ENCODE measurements at places on chromosomes 1 and 21.

DNA sequence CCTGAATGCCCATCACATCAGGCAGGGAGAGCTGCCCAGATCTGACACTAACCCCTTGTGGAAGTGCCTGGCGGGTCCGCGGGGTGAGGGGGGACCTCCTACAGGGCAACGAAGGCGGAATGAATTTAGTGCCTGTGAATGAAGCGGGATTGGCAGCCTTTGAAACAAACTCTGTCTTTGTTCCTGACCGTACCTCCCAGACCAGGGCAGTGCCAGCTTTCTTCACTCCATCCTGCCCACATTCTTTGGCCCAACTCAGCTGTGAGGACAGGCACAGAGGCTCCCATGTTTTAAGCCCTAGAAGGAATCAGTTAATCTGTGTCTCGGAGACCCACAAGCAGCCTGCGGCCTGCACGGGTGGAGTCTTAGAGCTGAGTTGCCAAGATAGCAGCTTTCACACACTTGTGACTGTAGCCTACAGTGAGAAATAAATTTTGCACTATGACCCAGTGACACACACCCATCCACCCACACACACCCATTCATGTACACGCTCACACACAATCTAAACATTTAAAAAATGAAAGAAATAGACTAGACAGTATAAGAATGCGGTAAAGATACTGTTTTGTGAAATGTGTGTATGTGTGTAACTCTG is 60.1 kb upstream of the USP24 start:
- DNase-seq, result no peak

DNA sequence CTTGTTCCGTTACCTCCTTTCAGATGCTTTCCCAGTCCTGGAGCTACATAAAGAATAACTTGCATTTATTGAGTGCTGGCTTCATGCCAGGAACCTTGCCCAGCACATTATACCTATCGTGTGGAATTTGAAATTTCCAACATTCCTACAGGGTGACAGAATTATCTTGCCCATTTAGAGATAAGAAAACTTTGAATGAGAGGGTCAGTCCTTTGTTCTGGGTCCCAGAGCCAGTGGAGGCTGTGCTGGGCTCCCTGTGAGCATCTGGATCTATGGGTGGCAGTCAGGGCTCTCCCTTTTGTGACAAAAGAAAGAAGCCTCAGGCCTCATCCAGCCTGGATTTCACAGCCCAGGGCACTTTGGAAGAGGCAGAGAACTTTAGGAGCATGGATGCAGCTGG is 3.2 kb downstream of the GSTM4 start:
- no peak for DNase-seq

GRCh38 chr1:217506878-217507277 is 124.0 kb downstream of the GPATCH2 start:
- no peak for DNase-seq

GRCh38 chr1:30840904-30841598 is 67.5 kb downstream of the SDC3 start:
- peak; percentile 65 for DNase-seq

- DNase-seq, result no peak
Observed at GRCh38 chr1:222618001-222618879, at the start of gene MIA3. Gene MIA3, plus strand, starts transcription at chr1:222618097. Its CDS starts 14 bp downstream, at chr1:222618111.

- no peak for DNase-seq
Observed at GRCh38 chr1:10681296-10682107, 114.9 kb downstream of the CASZ1 start.

- DNase-seq, result peak; percentile 18
Observed at GRCh38 chr1:27601771-27602461, 2.0 kb downstream of the AHDC1 start.

- DNase-seq, result no peak
Observed at GRCh38 chr1:231390071-231390470, 32.0 kb downstream of the EGLN1 start.

GRCh38 chr21:35529171-35529863 is 480.2 kb upstream of the RUNX1 start:
- DNase-seq, result no peak

GRCh38 chr1:72262735-72263134 is 19.6 kb downstream of the NEGR1 start:
- DNase-seq, result no peak

DNA sequence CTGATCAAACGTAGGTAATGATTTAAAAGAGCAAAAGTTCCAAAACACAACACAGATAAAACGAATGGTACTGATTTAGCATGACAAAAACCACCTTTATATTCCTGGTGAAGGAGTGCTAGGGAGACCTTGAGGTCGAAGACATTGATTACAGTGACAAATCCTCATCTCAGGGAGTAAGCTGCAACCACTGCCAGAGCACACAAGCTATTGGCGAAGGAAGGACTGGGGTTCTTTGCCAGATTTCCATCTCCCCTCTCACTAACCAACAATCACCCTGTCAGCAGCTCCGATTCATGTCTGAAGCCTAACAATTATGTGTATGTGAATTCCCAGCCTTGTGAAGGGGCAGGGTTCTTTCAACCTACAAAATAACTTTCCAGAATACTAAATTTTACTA is 40.2 kb upstream of the DMRTB1 start:
- DNase-seq, result no peak

DNA sequence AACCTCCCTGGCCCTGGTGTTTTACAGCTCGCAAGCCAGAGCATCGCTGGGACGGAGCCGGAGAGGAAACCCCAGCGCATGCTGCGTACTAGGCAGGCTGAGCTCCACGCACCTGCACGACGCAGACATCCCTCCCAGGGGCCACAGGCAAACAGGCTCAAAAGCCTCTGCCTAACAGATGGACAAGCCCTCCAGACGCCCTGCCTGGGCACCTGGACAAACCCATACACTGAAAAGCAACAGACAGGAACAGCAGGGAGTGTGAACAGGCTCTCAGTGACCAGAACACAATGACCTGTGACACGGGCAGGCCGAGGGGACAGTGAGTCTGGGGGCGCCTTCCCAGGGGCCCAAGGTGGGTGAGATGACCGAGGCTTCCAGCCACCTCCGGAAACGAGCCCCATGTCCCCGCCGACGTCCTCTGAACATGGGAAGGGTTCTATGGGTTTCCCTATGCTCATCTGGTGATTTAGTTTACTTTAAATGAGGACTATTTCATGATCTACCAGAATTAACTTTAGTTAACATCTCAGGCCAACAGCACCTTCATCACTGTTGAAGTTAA is 40.3 kb downstream of the NPHP4 start:
- no peak for DNase-seq

GRCh38 chr21:45296638-45297037 is 8.9 kb upstream of the POFUT2 start:
- DNase-seq, result no peak

- no peak for DNase-seq
Observed at GRCh38 chr21:39673736-39674135, 61.0 kb downstream of the B3GALT5 start.

DNA sequence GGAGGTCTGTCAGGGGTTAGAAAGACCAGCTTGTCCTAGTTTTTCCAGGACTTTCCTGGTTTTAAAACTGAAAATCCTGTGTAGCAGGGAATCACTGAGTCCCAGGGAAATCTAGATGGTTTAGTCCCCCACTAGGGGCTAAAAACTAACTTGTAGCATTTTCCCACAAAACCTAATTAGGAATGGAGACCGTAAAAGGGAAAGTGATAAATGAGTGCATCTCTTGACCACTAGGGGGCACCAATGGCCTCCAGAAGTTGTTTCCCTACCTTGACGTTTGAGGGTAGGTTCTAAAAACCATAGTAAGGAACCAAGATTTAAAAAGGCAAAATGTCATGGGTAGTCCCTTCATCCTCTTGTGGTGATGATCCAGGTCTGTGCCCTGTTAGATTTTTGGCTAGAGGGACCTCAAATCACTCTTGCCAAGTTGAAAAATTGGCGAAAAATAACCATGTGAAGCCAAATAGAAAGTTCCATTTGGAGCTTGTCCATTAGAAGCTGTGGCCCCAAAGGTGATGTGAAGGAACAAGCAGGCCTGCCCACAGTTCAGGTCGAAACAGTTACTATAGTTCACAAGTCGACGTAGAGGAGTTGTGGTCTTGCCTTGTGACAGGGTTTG is 24.5 kb downstream of the CLIC6 start:
- DNase-seq, result peak; percentile 36

GRCh38 chr1:231580874-231581273 is 45.7 kb upstream of the DISC1 start:
- no peak for DNase-seq

- DNase-seq, result no peak
Observed at GRCh38 chr1:201536558-201536957, 2.4 kb upstream of the NAV1 start.

GRCh38 chr1:197463142-197463541 is 195.1 kb downstream of the CRB1 start:
- no peak for DNase-seq

- DNase-seq, result no peak
Observed at GRCh38 chr1:89620664-89621063, 12.3 kb upstream of the LRRC8C start.

- DNase-seq, result no peak
Observed at GRCh38 chr1:205568469-205569361, 63.1 kb downstream of the ELK4 start.
